ENCODE measurements at places on chromosomes 12 and 14.

- DNase-seq, result peak; percentile 75
Measured at GRCh38 chr12:21527451-21528180, 1.5 kb downstream of the SPX start.

- no peak for DNase-seq
Measured at GRCh38 chr12:58028294-58028693, 86.9 kb downstream of the ATP23 start.

- DNase-seq, result no peak
Measured at GRCh38 chr12:53516758-53517455, 9.6 kb upstream of the NPFF start.

DNA sequence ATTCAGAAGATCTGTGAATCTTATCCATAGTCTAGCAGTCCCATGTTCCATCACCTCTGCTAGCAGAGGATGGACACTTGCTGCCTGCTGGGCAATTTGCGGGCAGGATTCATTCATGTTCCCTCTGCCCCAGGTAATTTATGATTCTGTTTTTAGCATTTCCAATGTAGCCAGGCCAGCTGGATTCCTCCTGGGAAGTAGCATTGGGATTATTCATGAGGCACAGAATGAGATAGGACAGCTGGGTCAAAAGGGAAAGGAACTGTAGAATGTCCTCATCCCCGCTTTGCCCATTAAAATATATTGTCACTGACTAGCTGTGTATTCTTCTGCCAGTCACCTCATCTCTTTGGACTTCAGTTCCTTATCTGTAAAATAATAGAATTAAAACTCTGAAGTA lies 68.7 kb downstream of the SLC35F4 start:
- no peak for DNase-seq

Measured in NCI-H774 (cell line).